NCI-H1105 (cell line): ENCODE measurements at places on chromosomes 12 and 14.

- DNase-seq: no peak
These were observed 64.8 kb upstream of the PTGR2 start for GRCh38 chr14:73786636-73787485.

DNA sequence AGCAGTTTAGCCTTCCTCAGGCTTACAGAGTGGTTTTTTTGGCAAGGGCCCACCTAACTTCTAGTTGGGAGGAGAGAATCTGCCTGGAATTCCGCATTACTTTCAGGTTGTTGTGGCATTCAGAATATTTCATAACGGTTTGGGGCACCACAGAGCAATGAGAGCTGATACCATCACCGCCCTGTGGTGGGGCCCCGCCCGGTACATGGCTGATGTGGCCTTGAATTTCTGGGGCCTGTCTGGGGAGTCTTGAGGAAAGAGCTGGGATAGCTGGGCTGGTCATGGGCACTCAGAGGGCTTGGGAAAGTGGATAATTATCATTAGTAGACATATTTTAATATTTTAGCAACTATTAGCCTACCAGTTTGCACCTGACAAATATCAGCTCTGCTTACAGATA, 4.2 kb downstream of the TESPA1 start:
- no peak for DNase-seq

- no peak for DNase-seq
These were observed 126.4 kb downstream of the DERA start for GRCh38 chr12:16037533-16037932.

DNA sequence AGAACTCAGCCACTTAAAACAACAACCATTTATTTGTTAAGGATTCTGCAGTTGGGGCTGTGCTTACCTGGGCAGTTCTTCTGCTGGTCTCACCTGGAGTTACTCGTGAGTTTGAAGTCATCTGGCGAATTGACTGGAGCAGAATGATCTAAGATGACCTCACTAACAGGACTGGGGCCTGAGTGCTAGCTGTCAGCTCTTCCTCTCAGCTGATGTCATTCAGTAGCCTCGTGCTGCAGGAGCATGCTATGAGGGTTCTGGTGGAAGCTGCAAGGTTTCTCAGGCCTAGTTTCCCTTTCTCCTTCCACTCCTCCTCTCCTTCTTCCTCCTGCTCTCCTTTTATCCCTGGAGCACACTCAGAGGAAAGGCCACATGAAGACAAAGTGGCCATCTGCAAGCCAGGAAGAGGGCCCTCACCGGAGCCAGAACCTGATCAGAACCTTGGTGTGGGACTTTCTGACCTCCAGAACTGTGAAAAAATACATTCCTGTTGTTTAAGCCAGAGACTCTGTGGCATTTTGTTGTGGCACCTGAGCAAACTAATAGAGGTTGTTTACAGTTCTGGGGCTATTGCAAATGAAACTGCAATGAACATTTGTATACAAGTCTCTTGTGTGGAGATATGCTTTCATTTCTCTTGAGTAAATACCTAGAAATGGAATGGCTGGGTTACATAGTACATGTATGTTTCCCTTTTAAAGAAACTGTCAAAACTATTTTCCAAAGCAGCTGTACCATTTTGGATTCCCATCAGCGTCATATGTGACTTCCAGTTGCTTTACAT, 21.9 kb upstream of the MAP3K9 start:
- no peak for DNase-seq

- DNase-seq: no peak
These were observed 225.4 kb downstream of the PTPRO start for GRCh38 chr12:15547691-15548090.

GRCh38 chr12:94704452-94705306, 54.3 kb upstream of the TMCC3 start:
- DNase-seq: no peak

GRCh38 chr12:13304924-13305323, 108.4 kb downstream of the EMP1 start:
- no peak for DNase-seq

DNA sequence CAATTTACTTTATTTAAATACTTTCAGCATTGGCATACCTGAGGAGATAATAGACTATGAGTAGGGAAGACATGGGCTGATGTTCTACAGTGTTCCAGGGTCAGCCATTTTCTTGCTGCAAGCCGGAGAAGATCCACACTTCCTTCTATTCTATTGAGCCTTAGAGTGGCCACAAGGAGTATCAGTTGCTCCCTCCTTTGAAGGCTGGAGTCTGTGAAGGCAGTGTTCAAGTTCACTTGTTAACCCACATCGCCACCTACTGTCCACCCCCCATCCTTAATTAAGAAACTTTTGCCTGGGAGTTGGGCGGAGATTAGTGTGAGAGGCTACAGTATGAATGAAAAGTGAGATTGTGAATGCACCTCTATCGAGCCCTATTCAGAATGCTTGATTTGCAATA, 666.6 kb downstream of the NRXN3 start:
- peak; percentile 63 for DNase-seq

- DNase-seq: no peak
These were observed 5.0 kb downstream of the LPAR5 start for GRCh38 chr12:6630736-6631135.

DNA sequence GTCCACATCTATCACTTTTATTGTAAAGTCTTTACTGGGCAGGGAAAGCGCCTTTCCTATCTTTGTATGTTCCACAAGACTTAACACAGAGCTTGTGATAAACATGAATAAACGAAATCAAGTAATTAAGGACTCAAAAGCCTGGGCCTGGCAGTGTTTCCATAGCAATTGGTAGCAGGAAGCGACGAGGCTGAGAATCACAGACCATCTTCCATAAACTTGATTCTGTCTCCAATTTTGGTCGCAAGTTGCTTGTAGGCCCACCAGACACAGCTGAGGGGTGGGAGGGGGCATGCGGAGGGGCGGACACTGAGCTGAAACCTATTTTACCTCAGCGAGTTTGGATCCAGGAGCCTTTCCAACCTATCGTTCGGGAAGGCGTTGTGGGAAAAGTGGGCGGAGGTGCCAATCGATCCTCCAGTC, 302 bp downstream of the CCDC38 start:
- peak; percentile 47 for DNase-seq
